ENCODE measurements at places on chromosomes 1 and 21. TPM values are rescaled to one million over a fixed set of nuclear protein-coding genes. Genes with fewer than 3 reads are reported as not detected.

Gene WNT9A
- total RNA-seq = 0.37 TPM

Gene LIPI
- total RNA-seq = not detected

Gene AMY1B
- not detected for total RNA-seq

Gene TAS1R3
- total RNA-seq = not detected

Gene OR6K3
- not detected for total RNA-seq

Gene RNF186
- total RNA-seq = not detected

Gene PLA2G2F
- not detected for total RNA-seq

Gene UBE2U
- not detected for total RNA-seq

Gene OR2T11
- total RNA-seq = not detected

Gene DAB1
- total RNA-seq = 0.47 TPM

Gene CGN
- 0.52 TPM for total RNA-seq

Gene ATP5PF
- total RNA-seq = 169 TPM

Gene CYP4Z1
- total RNA-seq = not detected

Gene KCTD3
- 15.6 TPM for total RNA-seq

Gene SPRR2E
- not detected for total RNA-seq

Gene LCA5L
- total RNA-seq = 0.30 TPM

Gene ACTA1
- total RNA-seq = not detected

Gene RNF187
- 38.4 TPM for total RNA-seq

Gene NR1I3
- not detected for total RNA-seq

Gene COL8A2
- 1.7 TPM for total RNA-seq

Gene LCE3E
- not detected for total RNA-seq

Gene PGLYRP3
- not detected for total RNA-seq

Gene HMGCS2
- total RNA-seq = not detected

All from M059J (cell line).